ENCODE measurements at places on chromosomes 4 and X.

DNA sequence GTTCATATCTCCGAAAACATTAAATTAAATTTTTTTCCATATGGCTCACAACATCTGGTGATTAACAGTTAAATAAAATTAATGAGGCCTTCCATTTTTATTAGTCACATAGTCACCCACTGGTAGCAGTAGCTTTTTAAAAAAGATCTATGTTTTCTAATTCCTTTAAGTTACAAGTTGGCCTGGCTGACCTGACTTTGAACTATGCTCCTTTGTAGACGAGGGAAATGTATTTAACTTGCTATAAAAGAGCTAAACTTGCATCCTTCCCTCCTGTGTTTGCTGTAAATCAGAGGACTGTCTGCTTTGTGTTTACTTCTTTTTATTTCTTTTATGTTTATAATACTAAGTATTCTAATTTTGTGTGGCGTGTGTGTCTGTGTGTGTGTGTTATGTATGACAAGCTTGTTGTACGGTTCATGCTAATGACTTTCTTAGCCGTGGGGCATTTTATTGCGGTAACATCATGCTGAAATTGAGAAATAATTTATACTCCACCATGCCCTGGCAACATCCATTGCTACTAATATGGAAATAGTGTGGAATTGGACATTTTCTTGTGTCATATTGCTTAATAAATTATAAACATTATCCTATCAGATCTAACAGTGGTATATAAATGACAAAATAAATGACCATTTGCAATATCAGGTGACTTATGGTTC is 241.7 kb downstream of the SNCA start:
- ATAC-seq: no peak

- ATAC-seq: peak; percentile 24
Measured at GRCh38 chr4:2243681-2244380, 1.9 kb upstream of the HAUS3 start.

- no peak for ATAC-seq
Measured at GRCh38 chr4:91171217-91171616, 1044.0 kb downstream of the CCSER1 start.

DNA sequence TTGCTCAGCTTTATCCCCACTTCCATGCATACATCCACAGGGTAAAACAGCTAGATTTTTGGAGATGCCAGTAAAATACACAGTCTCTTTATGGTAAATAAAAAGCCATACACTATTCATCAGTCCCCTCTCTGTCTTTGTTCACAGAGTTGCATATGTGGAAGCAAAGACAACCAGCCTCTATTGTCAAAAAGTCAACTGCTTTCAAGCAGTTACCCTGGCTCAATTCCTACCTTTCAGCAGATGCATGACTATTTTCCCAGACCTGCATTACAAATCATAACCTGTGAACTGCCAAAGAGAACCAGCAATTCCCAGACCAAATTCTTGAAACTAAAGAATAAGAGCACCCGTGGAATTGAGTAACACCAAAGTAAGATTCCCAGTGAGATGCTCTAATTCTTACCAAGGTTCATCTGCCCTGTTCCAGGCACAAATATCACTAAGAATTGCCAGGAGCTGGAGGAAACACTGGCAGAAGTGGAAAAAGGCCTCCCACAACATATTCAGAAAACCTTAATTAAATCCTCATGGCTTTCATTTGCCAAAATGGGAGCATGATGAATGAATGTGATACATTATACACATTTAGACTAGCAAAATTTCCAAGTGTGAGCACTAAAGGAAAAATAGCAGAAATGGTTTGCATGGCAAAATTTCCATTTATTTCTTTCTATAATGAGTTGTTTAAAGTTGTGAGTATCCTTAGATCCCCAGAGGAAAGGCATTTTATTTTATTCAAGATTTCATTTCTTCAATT is 391.2 kb upstream of the ADGRL3 start:
- no peak for ATAC-seq

- no peak for ATAC-seq
Measured at GRCh38 chr4:110753466-110753865, 130.6 kb upstream of the PITX2 start.

DNA sequence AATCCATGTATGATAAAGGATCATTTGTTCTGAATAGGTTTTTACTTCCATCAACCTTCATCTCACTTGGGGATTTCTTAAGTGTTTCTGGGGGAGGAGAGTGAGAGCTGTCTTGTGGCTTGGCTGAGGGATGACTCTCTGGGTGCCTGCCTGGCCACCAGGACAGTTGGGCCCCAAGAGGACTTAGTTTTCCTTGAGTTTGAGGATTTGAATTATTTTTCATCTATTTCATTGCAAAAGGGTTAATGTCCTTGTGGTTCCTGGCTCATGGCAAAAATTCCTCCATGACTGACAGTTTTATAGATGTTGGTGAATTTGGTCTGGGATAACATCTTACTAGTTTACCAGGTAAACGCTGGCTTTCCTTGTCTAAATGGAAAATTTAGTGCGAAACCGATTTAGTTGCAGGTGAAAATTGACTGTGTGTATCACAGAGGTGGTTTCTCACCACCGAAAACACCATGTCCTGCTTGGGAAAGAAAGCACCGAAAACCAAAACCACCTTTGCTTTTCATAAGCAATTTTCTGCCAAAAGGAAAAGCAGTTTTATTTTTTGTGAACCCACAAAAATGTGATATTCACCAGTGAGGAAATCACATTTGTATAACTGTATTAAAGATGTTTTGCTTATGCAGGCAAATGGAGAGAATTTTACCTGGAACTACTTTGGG is 331.3 kb upstream of the SFRP2 start:
- ATAC-seq: no peak

DNA sequence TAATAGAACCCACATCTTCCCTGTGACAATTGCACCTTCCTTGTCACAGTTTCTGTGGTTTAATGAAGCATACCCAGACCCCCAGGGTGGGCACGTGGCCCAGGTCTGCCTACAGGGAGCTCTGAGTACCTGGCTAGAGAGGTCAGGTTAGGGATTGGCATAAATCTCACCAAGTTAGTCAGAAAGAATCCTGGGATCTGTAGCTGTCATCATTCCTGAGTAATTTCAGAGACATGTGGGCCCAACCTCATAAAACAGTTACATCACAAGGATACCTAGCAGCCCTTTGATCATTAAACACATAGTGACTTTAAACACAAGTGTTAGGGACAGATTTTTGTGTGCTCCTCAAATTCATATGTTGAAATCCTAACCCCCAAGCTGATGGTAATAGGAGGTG is 123.0 kb downstream of the KDR start:
- ATAC-seq: no peak

- ATAC-seq: no peak
Measured at GRCh38 chrX:19152762-19153161, 30.5 kb upstream of the ADGRG2 start.

DNA sequence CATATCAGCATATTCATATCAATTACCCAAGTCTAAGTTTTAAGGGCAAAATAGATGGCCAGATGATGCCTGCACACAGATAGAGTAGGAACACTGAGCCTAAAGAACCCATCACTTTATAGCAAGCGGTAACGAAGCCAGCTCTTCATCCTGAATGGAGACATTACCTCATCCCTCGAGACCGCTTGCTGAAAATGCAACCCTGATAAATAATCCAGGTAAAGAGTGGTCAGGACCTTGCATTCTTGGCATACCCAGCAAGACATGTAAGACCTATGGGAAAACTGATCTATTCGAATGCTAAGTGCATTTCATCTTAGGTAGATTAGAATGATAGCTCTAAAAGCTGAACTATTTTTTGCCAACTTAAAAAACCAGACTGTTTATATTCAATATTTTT is 25.3 kb downstream of the DCHS2 start:
- no peak for ATAC-seq

GRCh38 chrX:98523026-98523425 is 1639.3 kb downstream of the RPA4 start:
- ATAC-seq: no peak

DNA sequence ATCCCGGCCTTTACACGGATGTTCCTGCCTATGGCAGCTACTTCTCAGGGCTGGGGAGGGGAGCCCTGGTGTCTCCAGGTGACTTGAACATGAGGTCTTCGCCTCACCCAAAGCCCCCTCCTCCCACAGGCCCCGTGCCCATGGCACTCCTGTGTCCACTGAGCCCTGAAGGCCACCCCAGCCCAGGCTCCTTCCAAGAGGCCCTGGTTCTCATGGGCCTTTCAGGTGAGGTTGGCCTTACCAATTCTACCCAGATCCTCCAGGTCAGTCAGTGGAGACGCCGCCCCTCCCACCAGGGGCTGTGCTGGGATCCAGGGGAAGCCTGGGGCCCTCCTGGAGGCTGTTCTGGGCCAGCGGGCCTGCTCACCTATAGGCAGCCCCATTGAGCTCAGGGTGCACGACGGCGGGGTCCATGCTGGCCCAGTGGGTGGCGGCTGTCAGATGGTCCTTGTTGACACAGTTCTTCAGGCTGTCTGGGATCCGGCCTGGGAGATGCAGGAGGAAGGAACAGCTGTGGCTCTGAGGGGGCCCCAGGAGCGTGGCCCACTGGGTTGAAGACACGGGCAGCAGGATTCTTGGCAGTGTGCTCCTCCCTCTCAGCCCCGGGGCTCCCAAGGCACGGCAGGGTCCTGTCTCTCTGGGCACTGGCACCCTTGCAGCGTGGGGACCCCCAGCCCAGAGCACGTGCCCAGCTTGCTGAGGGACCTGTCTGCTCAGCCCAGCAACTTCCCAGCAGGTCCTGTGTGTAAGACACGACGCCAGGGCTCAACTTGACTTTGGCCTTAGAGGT is 36.2 kb downstream of the CTBP1 start:
- no peak for ATAC-seq

DNA sequence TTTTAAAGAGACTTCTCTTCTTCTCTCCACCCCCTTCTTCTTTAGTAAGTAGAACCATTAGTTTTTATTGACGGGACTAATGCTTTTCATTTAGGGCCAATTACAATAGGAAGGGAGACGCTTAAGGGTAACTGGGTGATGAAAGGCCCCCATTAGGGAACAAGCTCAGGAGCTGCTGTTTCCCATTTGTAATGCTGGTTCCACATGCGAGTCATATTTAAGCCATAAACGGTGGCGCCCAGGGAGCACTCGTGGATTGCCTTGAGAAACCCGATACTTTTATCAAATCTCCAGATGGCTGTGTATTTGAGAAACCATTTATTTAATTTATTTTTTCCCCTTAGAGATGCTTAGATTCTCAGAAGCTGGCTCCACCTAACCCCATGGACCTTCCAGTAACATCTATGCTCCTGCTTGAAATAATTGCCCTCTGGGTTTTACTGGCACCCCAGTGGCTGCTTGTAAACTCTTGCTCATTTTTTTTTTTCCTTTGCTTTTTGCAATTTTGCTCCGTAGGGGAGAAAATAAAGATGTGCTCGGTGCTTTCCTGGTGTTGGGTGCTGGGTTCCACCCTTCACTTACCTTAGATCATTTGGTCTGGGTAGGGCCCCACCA is 124.2 kb upstream of the MSX1 start:
- ATAC-seq: no peak

DNA sequence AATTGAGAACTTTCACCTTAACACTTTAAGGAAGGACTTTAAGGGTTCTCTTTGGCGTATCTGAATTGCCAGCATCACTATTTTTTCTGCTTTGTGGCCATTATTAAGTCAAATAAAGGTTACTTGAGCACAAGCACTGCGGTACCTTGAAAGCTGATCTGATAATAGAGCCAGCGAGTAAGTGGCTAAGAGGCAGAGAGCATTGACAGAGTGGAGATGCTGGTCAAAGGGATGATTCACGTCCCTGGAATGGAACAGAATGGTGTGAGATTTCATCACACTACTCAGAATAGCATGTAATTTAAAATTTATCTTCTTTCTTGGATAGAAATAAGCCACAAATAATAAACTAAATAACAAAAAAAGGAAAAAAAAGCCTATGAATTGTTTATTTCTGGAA is 57.1 kb upstream of the NPFFR2 start:
- ATAC-seq: no peak

DNA sequence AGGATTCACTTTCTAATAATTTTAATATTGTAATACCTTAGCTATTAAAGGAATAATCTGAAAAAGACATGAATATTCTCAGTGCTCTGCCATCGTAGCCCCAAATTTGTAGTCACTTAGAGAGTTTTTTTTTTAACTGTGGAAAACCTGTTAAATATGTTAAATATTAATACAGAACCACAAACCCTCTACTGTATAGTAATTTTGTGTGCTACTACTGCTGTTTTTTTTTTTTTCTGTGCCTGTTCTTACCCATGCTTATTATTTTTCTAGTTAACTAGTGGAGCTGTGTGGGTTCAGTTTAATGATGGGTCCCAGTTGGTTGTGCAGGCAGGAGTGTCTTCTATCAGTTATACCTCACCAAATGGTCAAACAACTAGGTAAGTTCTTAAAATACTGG is 15.8 kb downstream of the PLK4 start:
- ATAC-seq: no peak

DNA sequence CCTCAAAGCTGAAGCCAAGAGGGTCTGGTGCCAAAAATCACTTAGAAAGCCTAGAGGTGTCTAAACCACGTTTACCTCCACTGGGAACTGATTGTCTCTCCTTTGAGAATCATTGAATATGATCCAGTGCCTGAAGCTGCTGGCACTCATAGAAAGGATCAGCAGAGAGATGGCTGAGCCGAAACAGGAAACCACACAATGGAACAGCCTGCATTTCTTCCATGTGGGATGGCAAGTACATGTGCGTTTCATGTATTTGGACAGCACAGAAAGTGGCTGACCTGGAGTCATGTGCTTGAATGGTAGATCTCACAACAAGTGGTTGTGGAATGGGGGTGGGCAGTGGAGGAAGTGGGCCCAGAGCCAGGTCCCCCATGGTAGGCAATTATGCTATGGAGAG is 533.7 kb downstream of the INPP4B start:
- no peak for ATAC-seq

DNA sequence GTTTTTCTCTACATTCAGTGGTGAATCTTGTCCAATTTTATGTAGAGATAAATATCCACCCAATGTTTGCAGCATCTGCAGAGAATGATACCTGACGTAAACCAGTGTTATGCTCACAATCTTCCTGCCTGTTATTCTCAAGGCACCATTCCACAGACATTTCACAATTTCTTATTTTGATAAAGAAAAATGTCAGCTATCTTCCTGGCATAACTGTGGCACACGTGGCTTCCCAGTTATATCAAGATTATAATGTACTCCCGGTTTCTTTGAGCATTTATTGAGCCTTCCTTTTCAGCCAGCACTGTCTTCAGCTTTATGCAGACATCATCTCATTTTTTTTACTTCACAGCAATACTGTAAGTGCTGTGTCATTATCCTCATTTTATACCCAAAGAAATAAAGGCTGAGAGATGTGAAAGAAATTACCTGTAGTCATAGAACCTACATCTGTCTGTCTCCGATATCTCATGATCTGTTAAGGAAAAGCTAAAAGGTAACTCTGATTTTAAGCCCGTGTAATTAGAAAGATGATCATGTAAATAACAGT is 1300.8 kb upstream of the TENM3 start:
- ATAC-seq: no peak

GRCh38 chr4:113221990-113222389 is 172.5 kb downstream of the ANK2 start:
- ATAC-seq: no peak

DNA sequence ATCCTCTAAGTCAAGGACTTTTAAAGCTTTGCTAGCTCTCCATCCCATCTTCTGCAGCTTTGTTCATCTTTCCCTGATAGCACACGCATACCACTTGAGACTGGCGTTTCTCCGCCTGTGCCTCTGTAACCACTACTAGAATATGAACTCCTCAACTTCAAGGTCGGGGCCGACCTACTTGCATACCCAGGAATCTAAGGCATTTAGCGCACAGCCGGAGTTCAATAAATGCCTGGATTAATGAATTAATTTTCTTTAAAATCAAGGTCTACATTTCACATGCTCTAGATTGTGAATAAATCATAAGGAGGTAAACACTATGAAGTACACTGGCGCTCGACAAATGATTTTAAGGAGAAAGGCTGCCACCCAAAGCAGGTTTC is 89.3 kb downstream of the HNRNPD start:
- no peak for ATAC-seq
